ENCODE measurements at places on chromosomes 5 and 9. TPM values are rescaled to one million over a fixed set of nuclear protein-coding genes. Genes with fewer than 3 reads are reported as not detected.

DNA sequence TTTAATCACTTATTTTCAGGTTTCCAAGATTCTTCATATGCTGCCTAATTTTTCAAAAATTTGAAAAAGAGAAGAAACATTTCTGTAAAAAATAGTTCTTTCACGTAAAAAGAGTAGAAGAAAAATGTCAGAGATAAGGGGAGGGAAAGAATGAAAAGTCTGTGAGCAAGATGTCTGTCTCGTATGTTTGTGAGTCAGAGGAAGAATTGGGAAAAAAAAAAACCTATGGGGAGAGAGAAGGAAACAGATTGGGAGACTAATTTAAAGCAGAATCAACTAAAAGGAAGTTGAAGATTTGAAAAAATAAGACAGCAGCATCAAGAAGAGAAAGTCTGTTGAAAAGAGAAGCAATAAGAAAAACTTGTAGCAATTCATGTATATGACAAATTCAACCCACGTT lies 456.3 kb downstream of the HINT1 start:
- peaks cover 22% of the 10 kb centered on the region for H3K4me1 ChIP-seq
- no peak for DNase-seq
- H3K4me3 ChIP-seq = no peak overlapping the region
- H3K27ac ChIP-seq = no peak overlapping the region
- H3K27me3 ChIP-seq = no peaks in the 10 kb centered on the region

DNA sequence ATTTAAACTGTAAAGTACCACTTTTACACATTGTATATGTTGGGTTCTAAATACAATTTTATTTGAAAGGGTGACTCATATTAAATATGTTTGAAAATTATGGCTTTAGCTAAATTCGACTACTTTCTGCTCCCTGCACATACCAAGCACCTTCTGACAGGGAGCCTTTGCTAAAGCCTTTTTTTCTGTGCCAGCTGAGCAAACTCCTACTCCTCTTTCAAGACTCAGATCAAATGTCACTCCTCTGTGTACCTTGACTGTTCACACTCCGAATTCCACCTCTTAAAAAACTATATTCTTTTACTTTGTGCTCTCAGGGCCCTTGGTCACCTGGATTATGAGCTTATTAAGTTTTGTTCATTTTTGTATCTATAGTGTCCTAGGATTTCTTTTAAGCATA lies 6.5 kb upstream of the OXCT1 start:
- H3K4me3 ChIP-seq = no peak overlapping the region
- H3K27ac ChIP-seq = no peak overlapping the region
- DNase-seq = no peak
- H3K27me3 ChIP-seq = peaks cover 8% of the 10 kb centered on the region
- H3K36me3 ChIP-seq = no peaks in the 10 kb centered on the region
- no peaks in the 10 kb centered on the region for H3K4me1 ChIP-seq

Gene SLC22A4
- total RNA-seq = 0.78 TPM

- peaks cover 19% of the 10 kb centered on the region for H3K4me1 ChIP-seq
- no peak overlapping the region for H3K27ac ChIP-seq
- peak overlapping the region; percentile 82 for H3K4me3 ChIP-seq
Observed at GRCh38 chr9:506281-506680, 291.6 kb downstream of the DOCK8 start.

GRCh38 chr9:70421272-70422180 lies 7.1 kb upstream of the KLF9 start:
- DNase-seq = peak; percentile 41
- peak overlapping the region; percentile 84 for H3K4me3 ChIP-seq
- H3K36me3 ChIP-seq = no peaks in the 10 kb centered on the region
- peaks cover 50% of the 10 kb centered on the region for H3K27me3 ChIP-seq
- no peak overlapping the region for H3K27ac ChIP-seq
- H3K4me1 ChIP-seq = peaks cover 19% of the 10 kb centered on the region

DNA sequence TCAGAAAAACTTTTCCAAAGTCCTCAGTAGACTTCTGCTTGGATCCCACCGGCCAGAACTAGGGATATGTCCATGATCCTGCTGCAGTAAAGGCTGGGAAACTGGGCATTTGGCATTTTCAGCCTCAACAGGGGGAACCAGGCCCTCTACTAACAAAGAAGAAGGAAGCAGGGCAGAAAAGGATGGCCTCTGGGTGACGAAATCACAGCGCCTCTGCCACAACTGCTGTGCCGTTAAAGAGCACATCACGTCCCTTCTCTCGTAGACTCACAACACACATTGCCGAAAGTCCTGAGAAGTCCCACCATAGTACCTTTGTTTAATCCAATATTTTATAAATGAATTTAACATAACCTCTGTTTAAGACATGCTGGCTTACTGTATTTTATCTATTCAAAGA lies 10.4 kb upstream of the AFAP1L1 start:
- no peaks in the 10 kb centered on the region for H3K36me3 ChIP-seq
- no peak overlapping the region for H3K4me3 ChIP-seq
- no peak for DNase-seq

GRCh38 chr5:26569929-26570258 lies 468.5 kb downstream of the CDH9 start:
- H3K36me3 ChIP-seq = no peaks in the 10 kb centered on the region
- no peak overlapping the region for H3K4me3 ChIP-seq
- DNase-seq = no peak
- H3K4me1 ChIP-seq = 0 out of 2 replicates have a peak, but pooled peaks cover 4% of the 10 kb centered on the region
- no peaks in the 10 kb centered on the region for H3K27me3 ChIP-seq

Gene INSL4
- total RNA-seq = not detected

- DNase-seq = no peak
- no peak overlapping the region for H3K27ac ChIP-seq
- no peaks in the 10 kb centered on the region for H3K27me3 ChIP-seq
- H3K4me1 ChIP-seq = no peaks in the 10 kb centered on the region
Observed at GRCh38 chr5:172437445-172438318, 16.6 kb downstream of the SH3PXD2B start.

DNA sequence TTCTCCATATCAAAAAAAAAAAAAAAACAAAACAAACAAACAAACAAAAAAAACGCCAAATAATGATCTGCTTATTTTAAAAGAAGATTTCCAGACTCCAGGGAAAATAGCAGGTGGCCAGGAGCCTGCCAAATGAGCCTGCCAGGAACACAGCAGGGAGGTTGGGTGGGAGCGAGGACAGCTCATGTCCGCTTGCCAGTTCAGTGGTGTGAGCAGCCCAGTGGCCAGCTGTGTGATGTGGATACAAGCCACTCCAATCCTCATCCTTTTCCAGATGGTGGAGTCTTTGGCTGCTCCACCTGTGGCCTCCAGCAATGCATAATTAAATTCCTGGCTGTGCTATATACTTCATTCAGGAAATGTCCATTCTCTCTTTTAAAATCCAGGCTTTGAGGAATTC lies 1025.1 kb upstream of the C9orf72 start:
- H3K4me3 ChIP-seq = no peak overlapping the region
- DNase-seq = peak; percentile 7
- no peak overlapping the region for H3K27ac ChIP-seq
- no peaks in the 10 kb centered on the region for H3K27me3 ChIP-seq
- no peaks in the 10 kb centered on the region for H3K36me3 ChIP-seq

GRCh38 chr9:93657331-93658111 lies 81.1 kb downstream of the PHF2 start:
- H3K4me3 ChIP-seq = no peak overlapping the region
- no peak for DNase-seq
- no peaks in the 10 kb centered on the region for H3K36me3 ChIP-seq
- H3K27me3 ChIP-seq = no peaks in the 10 kb centered on the region
- H3K27ac ChIP-seq = no peak overlapping the region
- H3K4me1 ChIP-seq = no peaks in the 10 kb centered on the region

GRCh38 chr9:113508111-113508749 lies 44.7 kb downstream of the RGS3 start:
- H3K36me3 ChIP-seq = no peaks in the 10 kb centered on the region
- peaks cover 3% of the 10 kb centered on the region for H3K4me1 ChIP-seq
- DNase-seq = peak; percentile 56
- H3K27ac ChIP-seq = no peak overlapping the region

DNA sequence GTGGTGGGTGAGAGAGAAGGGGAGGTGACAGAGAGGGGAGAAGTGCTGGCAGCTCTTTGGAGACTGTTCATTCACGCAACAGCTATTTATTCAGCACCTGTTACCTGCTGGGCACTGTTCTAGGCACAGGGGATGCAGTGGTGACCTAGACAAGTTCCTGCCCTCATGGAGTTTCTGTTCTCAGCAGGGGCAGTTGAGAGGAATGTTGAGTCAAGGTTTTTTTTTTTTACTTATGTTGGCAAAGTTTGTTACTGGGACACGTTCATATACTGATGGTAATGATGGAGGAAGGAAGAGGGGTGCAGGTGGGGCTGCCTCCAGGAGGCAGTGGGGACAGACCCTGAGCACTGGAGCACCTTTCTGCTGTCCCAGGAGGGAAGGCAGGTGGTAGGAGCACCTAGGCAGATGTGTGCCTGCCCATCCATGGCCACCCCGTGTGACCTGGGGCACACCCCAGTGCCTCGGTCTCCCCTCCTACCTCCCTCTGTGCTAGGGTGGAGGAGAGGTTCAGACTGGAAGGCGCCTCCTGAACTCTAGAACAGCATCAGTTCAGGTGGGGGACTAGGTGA lies 49.4 kb upstream of the SLC25A51 start:
- no peaks in the 10 kb centered on the region for H3K27me3 ChIP-seq
- no peak overlapping the region for H3K4me3 ChIP-seq
- H3K36me3 ChIP-seq = no peaks in the 10 kb centered on the region
- H3K4me1 ChIP-seq = no peaks in the 10 kb centered on the region
- DNase-seq = no peak
- H3K27ac ChIP-seq = no peak overlapping the region

GRCh38 chr9:16417161-16417560 lies 453.3 kb downstream of the BNC2 start:
- no peak overlapping the region for H3K27ac ChIP-seq
- no peaks in the 10 kb centered on the region for H3K27me3 ChIP-seq
- no peak for DNase-seq

Gene GPR151
- total RNA-seq = not detected

Gene ENTPD2
- total RNA-seq = 1.1 TPM

- no peak overlapping the region for H3K27ac ChIP-seq
- H3K4me1 ChIP-seq = peaks cover 4% of the 10 kb centered on the region
- no peaks in the 10 kb centered on the region for H3K36me3 ChIP-seq
Observed at GRCh38 chr9:121691890-121692289, 40.5 kb downstream of the DAB2IP start.

Gene GABRA6
- total RNA-seq = not detected

GRCh38 chr9:15146268-15146700 lies 160.7 kb downstream of the TTC39B start:
- H3K27ac ChIP-seq = no peak overlapping the region
- H3K36me3 ChIP-seq = no peaks in the 10 kb centered on the region
- H3K4me1 ChIP-seq = peaks cover 19% of the 10 kb centered on the region
- no peak for DNase-seq

DNA sequence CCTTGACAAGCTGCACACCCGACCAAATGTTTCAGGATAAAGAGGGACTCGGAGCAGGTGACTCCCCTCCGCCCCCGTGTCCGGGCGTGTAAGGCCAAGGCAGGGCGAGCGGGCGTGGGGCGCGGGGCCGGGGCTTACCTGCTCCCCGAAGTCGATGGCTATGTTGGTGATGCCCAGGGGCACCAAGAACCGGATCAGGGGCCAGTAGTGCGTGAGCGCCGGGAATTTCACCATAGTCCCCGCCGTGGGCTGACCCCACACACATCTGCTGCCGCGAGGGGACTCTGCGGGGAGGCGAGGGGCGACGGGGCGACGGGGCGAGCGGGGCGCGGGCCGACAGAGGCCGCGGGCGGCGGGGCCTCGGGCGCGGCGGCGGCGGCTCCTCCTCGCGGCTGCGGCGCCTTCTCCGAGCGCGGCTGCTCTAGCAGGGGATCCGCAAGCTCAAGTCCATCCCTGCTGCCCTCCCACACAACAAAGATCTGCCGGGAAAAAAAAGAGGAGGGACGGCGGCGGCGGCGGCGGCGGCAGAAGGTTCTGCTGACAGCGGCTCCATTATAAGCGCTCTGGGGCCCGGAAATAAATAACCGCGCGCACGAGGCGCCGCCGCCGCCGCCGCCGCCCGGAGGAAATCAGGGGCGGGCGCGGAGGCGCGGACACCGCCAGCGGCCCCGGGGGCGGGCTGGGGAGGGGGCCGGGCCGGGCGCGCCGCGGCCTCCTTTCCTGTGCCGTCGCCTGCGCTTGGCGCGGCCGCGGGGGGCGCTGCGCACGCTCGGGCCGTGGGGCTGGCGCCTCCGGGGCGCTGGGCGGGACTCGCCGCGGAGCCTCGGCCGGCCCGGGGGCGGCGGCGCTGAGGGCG lies at the start of gene ANKH:
ANKH (minus strand) TSS at position 565 of the 856 bp plus-strand sequence; CDS start at position 234, 331 bp downstream.
- no peaks in the 10 kb centered on the region for H3K36me3 ChIP-seq
- peaks cover 12% of the 10 kb centered on the region for H3K4me1 ChIP-seq
- DNase-seq = peak; percentile 85
- peak within 1 kb of the TSS; percentile 74 for H3K4me3 ChIP-seq

- no peak overlapping the region for H3K27ac ChIP-seq
- no peaks in the 10 kb centered on the region for H3K36me3 ChIP-seq
- H3K4me1 ChIP-seq = no peaks in the 10 kb centered on the region
- no peaks in the 10 kb centered on the region for H3K27me3 ChIP-seq
Observed at GRCh38 chr5:61357745-61358144, 25.7 kb downstream of the ZSWIM6 start.

DNA sequence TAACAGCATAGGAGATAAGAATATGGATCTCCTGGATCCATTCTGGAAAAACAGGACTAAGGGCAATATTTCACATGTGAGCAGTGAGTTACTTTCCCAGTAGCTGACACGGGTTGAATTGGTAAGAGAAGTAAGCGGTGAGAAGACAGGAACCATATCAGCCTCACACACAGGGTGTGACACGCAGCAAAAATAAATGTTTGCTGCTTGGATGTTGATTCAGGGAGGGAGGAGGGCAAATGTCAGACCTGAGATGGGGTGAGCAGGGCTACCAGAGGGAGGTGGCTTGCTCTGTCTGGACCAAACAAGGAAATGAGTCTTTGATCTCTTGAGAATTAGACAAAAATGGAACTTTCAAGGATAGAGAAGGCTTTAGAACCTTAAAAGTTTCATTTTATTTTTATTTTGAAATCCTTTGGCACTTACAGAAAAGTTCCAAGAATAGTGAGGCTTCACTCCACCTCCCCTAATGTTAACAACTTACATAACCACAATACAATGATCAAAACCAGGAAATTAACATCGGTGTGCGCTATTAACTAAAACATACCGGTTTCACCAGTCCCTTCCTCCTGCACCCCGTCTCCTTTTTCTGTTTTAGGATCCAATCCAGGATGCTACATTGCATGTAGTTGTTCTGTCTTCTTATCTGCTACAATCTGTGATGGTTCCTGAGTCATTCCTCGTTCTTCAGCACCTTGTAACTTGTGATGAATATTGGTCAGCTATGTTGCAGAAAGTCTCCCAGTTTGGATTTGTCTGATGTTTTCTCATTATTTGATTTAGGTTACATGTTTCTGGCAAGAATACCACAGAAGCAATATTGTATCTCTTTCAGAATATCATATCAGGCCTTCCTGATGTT lies 20.5 kb upstream of the ARHGEF28 start:
- H3K27ac ChIP-seq = no peak overlapping the region
- H3K36me3 ChIP-seq = no peaks in the 10 kb centered on the region
- no peak for DNase-seq
- H3K4me3 ChIP-seq = no peak overlapping the region
- no peaks in the 10 kb centered on the region for H3K4me1 ChIP-seq

- no peak overlapping the region for H3K4me3 ChIP-seq
- no peaks in the 10 kb centered on the region for H3K27me3 ChIP-seq
- H3K4me1 ChIP-seq = 0 out of 2 replicates have a peak, but pooled peaks cover 11% of the 10 kb centered on the region
- no peak overlapping the region for H3K27ac ChIP-seq
- DNase-seq = no peak
- H3K36me3 ChIP-seq = peaks cover 18% of the 10 kb centered on the region
Observed at GRCh38 chr5:109853377-109853776, 163.7 kb downstream of the MAN2A1 start.

Gene MYORG
- total RNA-seq = 7.3 TPM

Gene SUSD3
- total RNA-seq = 13.5 TPM

Measured in GM23338 (cell line).